ENCODE measurements at places on chromosomes 7 and 10.

DNA sequence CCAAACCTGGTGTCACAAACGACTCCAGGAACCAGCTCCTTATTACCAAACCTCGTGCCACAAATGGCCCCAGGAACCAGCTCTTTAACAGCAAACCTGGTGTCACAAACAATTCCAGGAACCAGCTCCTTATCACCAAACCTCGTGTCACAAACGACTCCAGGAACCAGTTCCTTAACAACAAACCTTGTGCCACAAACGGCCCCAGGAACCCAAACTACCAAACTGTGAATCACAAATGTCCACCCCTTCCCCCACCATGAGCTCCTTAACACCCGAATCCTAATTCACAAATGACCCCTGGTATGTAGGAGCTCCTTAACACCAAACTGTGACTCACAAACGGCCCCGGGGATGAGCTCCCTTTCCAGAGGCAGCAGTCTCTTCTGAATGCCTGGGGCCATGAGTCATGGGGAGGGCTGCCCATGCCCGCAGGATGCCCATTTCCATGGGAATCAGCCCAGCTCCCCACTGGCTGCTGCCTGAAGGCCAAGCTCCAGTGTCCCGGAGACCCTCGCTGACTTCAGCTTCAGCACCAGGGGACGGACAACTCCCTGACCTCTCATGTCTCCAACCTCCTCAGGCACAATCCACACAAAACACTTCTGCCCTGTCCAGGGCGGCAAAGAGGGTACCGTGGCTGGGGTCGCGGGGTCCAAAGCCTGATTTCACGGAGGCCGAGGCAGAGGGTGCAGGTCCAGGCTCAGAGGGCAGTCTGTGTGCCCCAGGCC, 213.1 kb downstream of the ELFN1 start:
- DNase-seq, result no peak

GRCh38 chr7:133121175-133121844, 39.4 kb upstream of the CHCHD3 start:
- DNase-seq, result no peak

DNA sequence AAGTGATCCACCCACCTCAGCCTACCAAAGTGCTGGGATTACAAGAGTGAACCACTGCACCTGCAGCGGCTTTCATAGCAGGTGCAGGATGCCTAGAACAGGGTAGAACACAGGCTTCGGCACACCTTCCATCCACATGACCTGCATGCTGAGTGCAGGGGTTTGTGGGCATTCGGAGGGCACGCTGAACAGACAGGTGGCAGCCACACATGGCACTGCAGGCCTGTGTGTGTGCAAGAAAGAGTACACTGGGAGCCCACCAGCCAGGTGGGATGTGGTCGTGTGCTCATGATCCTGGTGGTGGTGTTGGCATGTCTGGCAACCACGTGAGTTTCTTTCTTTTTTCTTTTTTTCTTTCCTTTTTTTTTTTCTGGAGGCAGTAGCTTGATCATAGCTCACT, 38.4 kb downstream of the GRID2IP start:
- DNase-seq, result no peak

GRCh38 chr7:39732837-39733804, 109.7 kb downstream of the RALA start:
- DNase-seq, result peak; percentile 90

GRCh38 chr7:21346297-21346696, 81.6 kb upstream of the SP4 start:
- DNase-seq, result no peak

GRCh38 chr7:73865738-73866445, 4.9 kb downstream of the TMEM270 start:
- DNase-seq, result peak; percentile 28

DNA sequence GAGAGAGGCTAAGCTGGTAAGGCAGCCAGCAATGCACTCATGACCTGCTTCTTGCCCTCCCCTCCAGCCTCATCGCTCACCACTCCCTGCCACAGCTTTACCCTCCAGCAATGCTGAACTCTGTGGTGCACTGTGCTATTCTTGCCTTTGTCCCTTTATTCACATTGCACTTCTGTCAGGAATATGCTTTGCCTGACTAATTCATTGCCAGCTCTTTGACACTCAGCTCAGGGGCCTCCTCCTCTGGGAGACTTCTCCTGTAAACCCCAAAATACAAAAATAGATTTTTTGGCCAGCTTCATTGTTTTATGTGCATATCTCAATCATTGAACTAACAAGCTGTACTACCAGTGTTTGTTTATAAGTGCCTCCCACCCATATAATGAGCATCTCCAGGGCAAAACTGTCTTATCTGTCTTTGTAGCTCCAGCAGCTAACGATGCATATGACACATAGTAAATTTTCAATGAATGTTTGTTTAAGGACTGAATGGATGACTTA, 8.2 kb downstream of the CNNM1 start:
- no peak for DNase-seq

DNA sequence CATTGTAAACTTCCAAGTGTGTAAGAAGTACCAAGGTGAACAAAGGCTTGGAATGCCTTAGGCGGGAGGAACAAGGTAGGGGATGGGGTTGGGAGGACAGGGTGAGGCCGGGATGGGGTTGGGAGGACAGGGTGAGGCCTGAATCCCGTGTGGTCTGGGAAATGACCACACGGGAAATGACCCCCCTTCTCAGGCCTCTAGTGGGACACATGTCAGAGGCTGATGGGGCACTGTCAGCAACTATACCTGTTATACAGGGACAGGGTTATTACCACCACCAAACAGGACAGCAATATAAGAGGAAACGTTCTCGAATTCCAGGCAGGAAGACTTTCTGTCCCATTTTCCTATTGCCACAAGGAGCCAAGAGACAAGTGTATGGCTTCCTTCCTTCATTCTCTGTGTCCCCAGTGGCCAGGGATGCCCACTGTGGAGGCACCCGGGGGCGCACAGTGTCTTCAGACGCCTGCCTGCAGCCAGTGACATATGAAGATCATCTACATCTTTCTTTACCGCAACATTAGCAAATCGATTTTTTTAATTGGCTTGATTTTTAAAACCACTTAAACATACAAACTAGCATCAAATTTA, 1.3 kb downstream of the MKI67 start:
- DNase-seq, result no peak

DNA sequence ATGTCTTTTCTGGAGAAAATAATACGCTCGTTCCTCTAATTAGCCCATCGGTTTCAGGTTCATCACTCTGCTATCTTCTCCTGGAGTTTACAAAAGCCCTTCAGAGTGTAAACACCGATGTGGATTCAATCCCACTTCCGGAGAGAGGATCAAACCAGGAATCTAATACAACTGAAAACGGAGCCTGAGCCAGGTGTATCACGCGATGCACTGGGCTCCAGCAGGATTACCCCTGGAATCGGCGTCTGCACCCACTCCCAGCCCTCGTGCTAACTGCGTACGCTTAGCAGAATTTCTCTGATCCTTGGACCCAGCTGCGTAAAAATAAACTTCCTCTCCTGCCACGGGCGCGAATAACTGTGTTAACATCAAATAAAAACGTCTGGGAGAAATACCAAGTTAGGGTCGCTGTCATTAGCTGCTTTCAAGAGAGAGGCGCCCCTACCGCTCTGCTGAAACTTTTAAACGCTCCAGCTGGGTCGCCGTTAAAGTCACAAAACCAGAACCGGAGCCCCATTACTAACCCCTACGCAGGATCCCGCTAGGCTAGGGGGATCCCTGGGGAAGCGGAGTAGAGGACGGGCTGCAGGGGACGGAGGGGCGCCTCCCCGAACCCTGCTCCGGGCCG, 502 bp downstream of the ZNF3 start:
- no peak for DNase-seq

DNA sequence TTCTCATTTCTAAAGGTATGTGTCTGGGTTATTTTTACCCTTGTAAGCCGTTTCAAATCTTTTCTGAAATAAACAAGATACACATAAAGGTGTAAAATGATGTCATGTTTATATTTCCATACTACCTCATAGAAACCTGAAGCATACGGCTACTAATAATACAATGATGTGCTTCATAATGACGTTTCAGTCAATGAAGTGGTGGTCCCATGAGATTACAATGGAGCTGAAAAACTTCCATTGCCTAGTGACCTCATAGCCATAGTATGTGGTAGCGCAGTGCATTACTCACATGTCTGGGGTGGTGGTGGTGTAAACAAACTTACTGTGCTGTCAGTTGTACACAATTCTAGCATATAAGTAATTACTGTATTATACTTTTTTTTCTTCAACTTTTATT, 24.9 kb downstream of the EPDR1 start:
- DNase-seq, result no peak

DNA sequence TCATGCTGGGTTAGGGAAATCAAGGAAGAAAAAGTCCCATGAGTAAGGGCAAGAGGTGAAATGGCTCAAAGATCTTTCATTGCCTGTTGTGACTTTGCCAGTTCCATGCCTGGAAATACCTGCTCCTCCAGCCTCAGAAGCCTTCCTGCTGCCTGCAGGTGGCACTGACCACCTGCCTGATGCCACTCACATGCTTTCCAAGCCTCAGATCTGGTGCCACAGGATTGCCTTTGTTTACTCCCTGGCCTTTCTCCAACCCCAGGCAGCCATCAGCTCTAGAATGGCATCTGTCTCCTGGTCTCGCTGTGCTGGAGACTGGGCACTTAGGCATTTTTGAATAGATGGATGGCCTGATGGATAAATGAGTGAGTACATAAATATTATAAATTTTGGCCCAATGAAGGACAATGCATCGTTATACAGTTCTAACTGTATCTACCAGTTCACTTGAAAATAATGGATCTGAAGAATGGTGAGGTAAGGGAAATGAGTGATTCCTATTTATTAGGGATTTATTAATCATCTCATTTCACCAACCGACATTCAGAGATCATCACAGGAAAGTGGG, 657.2 kb downstream of the INHBA start:
- no peak for DNase-seq

GRCh38 chr10:71339796-71340589, 20.9 kb downstream of the SLC29A3 start:
- no peak for DNase-seq

DNA sequence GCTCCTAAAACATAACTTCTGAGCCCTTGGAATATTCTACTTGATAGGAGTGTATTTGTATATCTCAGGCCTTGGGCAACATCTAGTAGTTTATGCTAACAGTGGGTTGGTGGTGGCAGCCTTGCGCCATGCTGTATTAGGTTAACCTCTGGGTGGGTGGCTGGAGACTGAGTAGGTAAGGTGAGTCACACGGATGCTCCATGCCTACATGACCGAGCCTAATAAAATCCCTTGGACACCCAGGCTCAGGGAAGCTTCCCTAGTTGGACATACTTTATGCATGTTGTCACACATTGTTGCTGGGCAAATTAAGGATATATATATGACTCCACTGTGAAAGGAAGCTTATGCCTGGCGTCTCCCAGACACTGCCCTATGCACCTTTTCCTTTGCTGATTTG, 6.0 kb upstream of the DAGLB start:
- no peak for DNase-seq

DNA sequence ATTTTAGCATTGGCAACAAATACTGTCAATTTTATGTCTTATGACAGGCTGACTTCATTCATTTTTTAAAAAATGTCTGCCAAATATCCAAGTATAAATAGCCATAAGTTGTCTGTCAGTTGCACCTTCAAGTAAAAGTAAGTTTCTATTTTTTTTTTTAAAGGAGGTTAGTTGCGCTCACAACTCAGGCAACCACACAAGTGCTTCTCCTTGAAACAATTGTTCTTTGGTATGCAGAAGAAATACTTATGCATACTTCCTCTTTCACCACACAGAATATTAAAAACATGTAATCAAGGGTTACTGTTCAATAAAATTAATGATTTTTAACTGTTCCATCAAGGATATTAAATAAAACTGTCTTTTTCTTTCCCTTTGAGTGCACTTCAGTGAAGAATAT, 97.9 kb downstream of the RTKN2 start:
- no peak for DNase-seq

DNA sequence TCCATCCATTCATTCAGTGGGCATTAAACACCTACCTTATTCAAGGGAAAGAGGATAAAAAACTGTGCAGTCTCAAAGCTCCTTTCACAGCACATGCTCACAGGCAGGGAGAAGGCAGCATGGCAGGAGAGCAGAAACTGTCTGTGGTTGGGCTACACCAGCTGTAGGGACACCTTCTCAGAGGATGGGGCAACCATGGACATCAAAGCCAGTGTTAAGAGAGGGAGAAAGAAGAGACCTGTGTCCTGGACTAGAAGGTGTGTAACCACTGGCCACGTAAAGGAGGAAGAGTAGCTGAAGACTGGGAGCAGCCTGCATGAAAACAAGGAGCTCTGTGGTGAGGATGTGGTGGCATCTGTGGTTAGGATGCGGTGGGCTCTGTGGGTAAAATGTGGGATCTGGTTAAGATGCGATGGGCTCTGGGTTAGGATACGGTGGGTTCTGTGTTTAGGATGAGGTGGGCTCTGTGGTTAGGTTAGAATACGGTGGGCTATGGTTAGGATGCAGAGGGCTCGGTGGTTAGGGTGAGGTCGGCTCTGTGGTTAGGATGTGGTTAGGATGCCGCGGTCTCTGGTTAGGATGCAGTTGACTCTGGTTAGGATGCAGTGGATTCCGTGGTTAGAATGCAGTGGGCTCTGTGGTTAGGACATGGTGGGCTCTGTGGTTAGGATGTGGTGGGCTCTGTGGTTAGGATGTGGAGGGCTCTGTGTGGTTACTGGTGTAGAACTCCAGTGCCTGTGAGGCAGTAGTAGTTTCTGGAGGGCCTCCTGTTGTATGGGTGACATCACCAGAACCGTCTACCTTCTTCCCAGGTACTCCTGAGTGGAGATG, 197.6 kb downstream of the WDR37 start:
- no peak for DNase-seq

GRCh38 chr10:68231817-68232251, at the start of gene ATOH7:
TSS of gene ATOH7 (minus strand) at chr10:68232113. CDS start at chr10:68231677, 436 bp downstream.
- DNase-seq, result peak; percentile 79

- DNase-seq, result peak; percentile 36
These were observed 1.2 kb downstream of the PTEN start for GRCh38 chr10:87864496-87865059.

- no peak for DNase-seq
These were observed 1082.4 kb downstream of the KCNMA1 start for GRCh38 chr10:76555067-76555670.

DNA sequence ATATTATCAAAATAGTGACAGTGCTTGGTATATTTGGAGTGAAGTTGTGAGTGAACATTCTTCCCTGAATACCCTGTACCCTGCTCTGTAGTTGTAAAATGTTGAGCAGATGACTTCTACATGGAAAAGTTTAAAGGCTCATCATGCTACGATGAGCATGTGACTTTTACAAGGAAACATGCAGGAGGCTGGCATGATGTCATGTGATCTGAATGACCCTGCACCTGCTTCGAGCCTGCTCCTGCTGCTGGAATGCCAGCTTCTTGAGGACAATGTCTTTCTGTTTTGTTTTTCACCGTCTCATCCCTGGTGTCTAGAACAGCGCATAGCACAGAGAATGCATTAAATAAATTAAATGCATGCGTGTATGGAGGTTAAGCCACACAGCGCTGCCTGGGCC, 5.4 kb upstream of the INPP5A start:
- no peak for DNase-seq

- DNase-seq, result no peak
These were observed 30.0 kb downstream of the GLUD1 start for GRCh38 chr10:87064651-87065050.

DNA sequence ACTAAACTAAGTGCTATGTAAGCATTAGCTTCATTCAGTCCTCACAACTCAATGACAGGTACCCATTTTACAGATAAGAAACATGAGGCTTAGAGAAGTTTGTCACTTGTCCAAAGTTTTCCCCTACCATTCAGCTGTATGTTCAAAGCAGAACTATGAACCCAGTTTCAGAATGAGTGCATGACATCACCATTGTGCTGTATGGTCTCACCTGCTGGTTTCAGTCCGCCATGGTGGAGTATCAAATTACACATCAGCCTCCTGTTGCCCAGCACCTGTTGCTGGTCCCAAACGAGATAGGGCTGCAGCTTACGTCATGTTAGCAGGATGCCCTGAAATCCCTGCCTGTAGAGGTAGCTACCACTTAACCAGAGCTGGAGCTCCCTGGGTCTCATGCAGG, 95.0 kb downstream of the DYNC1I1 start:
- no peak for DNase-seq
